ENCODE measurements at places on chromosomes 7 and 10.

- H3K4me3 ChIP-seq, result no peak overlapping the region
- peaks cover 6% of the 10 kb centered on the region for H3K27me3 ChIP-seq
- no peaks in the 10 kb centered on the region for H3K36me3 ChIP-seq
Observed at GRCh38 chr7:39186131-39186530, 208.4 kb downstream of the POU6F2 start.

DNA sequence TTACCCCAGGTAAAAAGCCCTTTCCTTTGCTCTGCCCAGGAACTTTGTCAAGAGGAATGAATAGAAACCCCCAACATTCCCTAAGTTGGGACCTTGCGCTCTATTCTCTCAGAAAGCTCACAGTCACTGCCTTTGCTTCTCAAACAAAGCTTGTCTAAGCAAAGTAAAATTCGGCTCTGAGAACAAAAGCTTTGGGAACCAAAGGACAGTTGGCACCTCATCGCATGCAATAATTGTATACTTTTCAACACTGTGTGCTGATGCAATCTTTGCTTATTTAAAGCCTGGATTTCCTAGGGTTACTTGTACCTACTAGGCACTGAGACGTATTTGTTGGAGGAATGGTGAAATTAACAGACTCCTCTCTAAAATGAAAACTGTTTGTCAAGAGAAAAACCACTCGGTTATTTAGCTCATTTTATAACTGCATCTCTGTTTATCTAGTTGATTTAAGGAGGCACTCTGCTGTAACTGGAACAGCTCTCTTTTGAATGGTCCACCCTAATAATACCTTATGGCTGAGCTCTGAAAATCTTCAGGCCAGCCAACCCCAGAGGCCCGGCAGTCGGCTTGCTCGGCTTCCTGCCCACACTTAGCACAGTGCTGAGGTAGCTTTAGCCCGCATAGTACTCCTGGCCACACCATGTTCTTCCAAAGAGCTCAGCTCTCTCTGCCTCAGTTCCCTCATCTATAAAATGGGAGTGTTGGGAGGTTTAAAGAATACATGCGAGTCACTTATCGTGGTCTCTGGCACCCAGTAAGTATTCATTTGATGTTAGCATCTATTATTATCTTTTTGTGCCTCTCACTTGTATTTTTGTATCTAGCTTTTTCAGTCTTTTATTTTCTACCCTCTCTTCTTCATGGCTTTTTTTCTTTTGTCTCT lies 80.2 kb upstream of the PRR15 start:
- no peak overlapping the region for H3K4me3 ChIP-seq
- H3K27me3 ChIP-seq, result peaks cover 6% of the 10 kb centered on the region
- H3K4me1 ChIP-seq, result peaks cover 10% of the 10 kb centered on the region
- H3K36me3 ChIP-seq, result no peaks in the 10 kb centered on the region
- H3K27ac ChIP-seq, result no peak overlapping the region
- DNase-seq, result no peak

- peaks cover 23% of the 10 kb centered on the region for H3K4me1 ChIP-seq
- H3K4me3 ChIP-seq, result no peak overlapping the region
- peaks cover 42% of the 10 kb centered on the region for H3K36me3 ChIP-seq
- peaks cover 5% of the 10 kb centered on the region for H3K27me3 ChIP-seq
- no peak for DNase-seq
Observed at GRCh38 chr7:139626817-139627216, 103.3 kb downstream of the CLEC2L start.

DNA sequence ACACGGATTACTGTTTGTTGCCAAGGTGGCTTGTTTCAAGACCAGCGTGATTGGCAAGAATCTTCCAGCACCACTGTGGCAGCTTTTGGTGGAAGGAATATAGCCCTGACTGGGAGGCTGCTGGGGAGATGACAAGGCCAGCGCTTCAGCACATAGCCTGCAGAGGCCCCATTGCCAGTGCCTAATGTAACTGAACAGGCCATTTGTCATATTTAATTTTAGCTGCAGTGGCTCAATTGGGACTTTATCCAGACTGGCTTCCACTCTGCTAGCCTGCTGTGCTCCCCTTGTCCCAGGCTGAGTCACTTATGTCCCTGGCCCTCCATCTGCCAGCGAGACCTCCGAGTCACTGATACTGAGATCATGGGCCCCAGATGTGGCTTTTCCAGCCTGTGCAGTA lies 483.1 kb downstream of the GALNT17 start:
- no peak for DNase-seq
- no peak overlapping the region for H3K27ac ChIP-seq
- H3K36me3 ChIP-seq, result no peaks in the 10 kb centered on the region
- H3K4me1 ChIP-seq, result no peaks in the 10 kb centered on the region

GRCh38 chr7:10930551-10930950 lies 43.1 kb upstream of the PHF14 start:
- no peak for DNase-seq
- H3K4me1 ChIP-seq, result peaks cover 18% of the 10 kb centered on the region
- H3K36me3 ChIP-seq, result peaks cover 3% of the 10 kb centered on the region
- H3K27ac ChIP-seq, result no peak overlapping the region

- peaks cover 12% of the 10 kb centered on the region for H3K4me1 ChIP-seq
- H3K4me3 ChIP-seq, result no peak overlapping the region
- no peaks in the 10 kb centered on the region for H3K36me3 ChIP-seq
- DNase-seq, result no peak
- H3K27me3 ChIP-seq, result no peaks in the 10 kb centered on the region
Observed at GRCh38 chr7:112097524-112097923, 108.7 kb downstream of the DOCK4 start.

GRCh38 chr10:124296121-124296812 lies 122.5 kb downstream of the OAT start:
- peaks cover 13% of the 10 kb centered on the region for H3K36me3 ChIP-seq
- H3K27me3 ChIP-seq, result peaks cover 29% of the 10 kb centered on the region
- H3K4me3 ChIP-seq, result no peak overlapping the region
- H3K27ac ChIP-seq, result no peak overlapping the region
- no peak for DNase-seq

DNA sequence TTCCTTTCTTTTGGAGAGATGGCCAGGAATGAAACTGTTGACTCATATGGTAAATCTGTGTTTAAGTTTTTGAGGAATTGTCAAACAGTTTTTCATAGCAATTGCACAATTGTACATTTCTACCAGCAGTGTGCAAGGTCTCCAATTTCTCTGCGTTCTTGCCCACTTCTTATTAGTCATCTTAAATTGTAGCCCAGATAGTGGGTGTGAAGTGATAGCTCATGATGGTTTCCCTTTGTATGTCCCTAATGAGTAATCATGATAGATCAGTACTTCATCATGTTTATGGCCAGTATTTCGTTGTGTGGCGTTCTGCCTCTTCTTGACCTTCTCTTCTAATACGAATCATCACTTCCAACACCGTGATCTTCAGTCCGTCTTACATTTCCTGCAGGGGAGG lies 136.3 kb downstream of the DOCK1 start:
- DNase-seq, result peak; percentile 88
- no peaks in the 10 kb centered on the region for H3K27me3 ChIP-seq
- H3K4me3 ChIP-seq, result peak overlapping the region; percentile 10
- H3K36me3 ChIP-seq, result peaks cover 58% of the 10 kb centered on the region
- H3K4me1 ChIP-seq, result peaks cover 27% of the 10 kb centered on the region

DNA sequence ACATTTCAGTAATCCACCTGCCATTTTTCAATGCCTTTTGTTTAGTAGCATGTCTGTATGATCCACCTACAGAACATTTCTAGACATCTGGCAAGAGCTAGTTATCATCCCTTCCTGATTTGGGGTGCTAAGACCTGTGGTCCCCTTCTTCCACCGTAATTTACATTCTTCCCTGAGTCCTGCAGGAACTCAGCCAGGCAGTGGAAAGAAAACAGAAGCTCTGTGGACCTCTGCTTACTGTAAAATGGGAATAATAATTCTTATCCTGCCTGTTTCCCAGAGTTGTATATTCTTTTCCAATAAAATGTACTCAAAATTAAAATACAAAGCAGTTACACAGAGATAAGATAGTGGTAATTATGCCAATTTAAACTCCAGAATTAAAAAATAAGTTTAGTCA lies 126.9 kb downstream of the TCF7L2 start:
- no peak for DNase-seq
- H3K27me3 ChIP-seq, result peaks cover 2% of the 10 kb centered on the region
- H3K27ac ChIP-seq, result no peak overlapping the region
- no peak overlapping the region for H3K4me3 ChIP-seq

DNA sequence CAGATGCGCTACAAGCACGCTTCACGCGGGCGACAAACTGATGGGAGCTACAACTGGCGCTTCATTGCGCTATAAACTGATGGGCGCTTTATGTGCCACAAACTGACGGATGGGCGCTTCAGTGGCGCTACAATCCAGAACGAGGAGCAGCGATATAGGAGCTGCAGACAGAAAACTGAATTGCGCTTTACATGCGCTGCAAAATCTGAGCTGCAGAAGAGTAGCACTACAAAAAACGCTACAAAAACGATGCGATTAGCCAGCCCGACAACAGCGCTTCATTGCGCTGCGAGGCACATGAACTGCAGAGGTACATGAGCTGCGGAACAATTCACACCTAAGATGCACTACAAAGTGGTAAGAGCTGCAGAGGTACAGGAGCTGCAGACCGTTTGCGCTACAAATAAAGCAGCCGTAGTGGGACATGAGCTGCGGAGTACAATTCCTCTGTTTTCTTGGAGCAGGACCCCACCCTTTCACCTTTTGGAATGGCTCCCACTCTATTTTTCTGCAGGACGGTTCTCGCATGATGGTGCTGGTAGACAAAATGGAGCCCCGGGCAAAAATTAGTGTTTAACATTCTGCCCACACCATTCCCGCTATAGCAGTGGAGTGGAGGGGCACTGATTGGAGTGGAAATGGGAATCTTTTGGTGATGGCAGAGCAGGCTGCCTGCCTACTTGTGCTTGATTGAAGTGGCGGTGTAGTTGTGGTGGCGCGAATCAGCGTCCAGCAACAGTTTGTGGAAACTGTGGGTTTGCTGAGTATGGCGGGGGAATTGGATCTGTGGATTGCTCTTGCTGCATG lies 1.2 kb upstream of the SGCE start:
- H3K4me1 ChIP-seq, result 0 out of 2 replicates have a peak, but pooled peaks cover 5% of the 10 kb centered on the region
- DNase-seq, result peak; percentile 28
- peak overlapping the region; percentile 58 for H3K27ac ChIP-seq
- H3K4me3 ChIP-seq, result peak overlapping the region; percentile 97
- no peaks in the 10 kb centered on the region for H3K36me3 ChIP-seq
- H3K27me3 ChIP-seq, result peaks cover 5% of the 10 kb centered on the region

DNA sequence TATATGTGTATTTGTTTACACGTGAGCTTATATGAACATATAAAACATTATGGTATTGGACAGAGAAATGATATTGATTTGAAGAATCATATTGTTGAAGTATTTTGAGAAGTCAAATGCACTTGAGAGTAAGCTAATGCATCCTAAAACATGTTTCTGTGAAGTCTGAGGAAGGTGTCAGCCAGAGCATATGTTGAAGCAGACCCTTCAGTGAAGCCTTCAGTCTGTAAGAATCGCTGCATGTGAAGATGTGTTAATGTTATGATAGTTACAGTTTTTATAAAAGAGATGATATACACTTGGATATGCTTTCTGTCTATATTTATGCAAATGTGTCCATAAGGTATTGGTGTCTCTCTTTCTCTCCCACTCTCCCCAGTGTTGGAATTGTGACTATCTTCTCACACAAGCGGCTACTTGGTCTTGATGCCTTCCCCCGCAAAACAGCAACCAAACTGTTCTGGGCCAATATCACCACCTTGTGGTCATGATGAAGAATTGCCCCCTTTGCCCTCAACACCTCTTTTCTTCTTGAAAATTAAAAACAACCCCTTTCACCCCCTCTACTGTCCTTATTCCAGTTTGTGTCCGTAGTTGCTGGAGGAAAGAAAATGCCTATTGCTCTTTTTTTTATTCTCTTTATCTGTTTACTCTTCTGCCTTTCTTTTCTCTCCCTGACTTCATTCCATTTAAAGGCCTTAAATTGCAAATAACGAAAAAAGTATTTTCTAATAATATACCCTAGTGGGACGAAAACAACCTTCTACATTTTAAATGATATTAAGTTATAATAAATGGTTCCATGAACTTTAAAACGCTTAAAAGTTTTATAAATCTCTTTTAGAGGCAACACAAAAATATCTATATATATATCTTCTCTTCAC lies 64.9 kb downstream of the IKZF1 start:
- H3K4me1 ChIP-seq, result no peaks in the 10 kb centered on the region
- DNase-seq, result peak; percentile 1

GRCh38 chr10:111204838-111205237 lies 128.0 kb downstream of the ADRA2A start:
- no peak overlapping the region for H3K4me3 ChIP-seq
- DNase-seq, result no peak
- H3K27me3 ChIP-seq, result peaks cover 2% of the 10 kb centered on the region
- H3K27ac ChIP-seq, result no peak overlapping the region
- H3K36me3 ChIP-seq, result peaks cover 6% of the 10 kb centered on the region
- peaks cover 4% of the 10 kb centered on the region for H3K4me1 ChIP-seq

GRCh38 chr7:155996718-155997280 lies 184.5 kb upstream of the SHH start:
- DNase-seq, result no peak
- no peaks in the 10 kb centered on the region for H3K27me3 ChIP-seq
- no peak overlapping the region for H3K4me3 ChIP-seq
- H3K27ac ChIP-seq, result no peak overlapping the region
- H3K36me3 ChIP-seq, result peaks cover 16% of the 10 kb centered on the region
- no peaks in the 10 kb centered on the region for H3K4me1 ChIP-seq

DNA sequence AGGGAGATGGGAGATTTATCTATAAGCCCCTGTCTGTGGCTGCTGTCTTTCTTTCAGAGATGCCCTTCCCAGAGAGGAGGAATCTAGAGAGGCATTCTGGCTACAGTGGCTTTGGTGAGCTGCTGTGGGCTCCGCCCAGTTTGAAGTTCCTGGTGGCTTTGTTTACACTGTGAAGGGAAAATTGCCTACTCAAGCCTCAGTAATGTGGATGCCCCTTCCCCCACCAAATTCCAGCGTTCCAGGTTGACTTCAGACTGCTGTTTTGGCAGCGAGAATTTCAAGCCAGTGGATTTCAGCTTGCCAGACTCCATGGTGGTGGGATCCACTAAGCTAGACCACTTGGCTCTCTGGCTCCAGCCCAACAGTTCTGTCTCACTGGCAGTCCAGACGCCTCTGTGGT lies 951.6 kb downstream of the CCSER2 start:
- no peak for DNase-seq
- H3K27ac ChIP-seq, result no peak overlapping the region
- no peaks in the 10 kb centered on the region for H3K27me3 ChIP-seq

- H3K27ac ChIP-seq, result no peak overlapping the region
- H3K27me3 ChIP-seq, result no peaks in the 10 kb centered on the region
- peaks cover 52% of the 10 kb centered on the region for H3K36me3 ChIP-seq
- H3K4me1 ChIP-seq, result peaks cover 32% of the 10 kb centered on the region
- DNase-seq, result no peak
Observed at GRCh38 chr7:24788961-24789576, 31.8 kb upstream of the GSDME start.

DNA sequence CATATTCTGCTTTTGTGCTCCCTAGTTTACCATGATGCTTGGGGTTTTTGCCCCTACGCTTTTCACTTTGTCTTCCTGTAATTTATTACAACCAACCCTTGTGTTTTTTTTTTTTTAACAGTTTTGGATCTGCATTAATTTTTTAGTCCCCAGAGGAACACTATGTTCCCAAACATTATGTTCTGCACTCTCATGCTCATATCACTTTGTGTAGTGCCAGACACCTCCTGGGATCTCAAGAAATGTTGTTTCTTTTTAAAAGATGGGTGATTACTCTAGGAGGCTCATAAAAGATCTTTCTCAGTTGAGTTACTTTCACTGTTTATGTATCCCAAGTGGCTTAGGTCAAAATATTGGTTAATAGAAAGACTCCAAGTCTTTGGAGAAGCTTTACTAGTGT lies 116.2 kb upstream of the MKLN1 start:
- H3K4me3 ChIP-seq, result no peak overlapping the region
- no peaks in the 10 kb centered on the region for H3K36me3 ChIP-seq
- H3K4me1 ChIP-seq, result no peaks in the 10 kb centered on the region
- DNase-seq, result no peak

All from HFFc6 (cell line).